ENCODE measurements at places on chromosomes 3 and 15. TPM values are rescaled to one million over a fixed set of nuclear protein-coding genes. Genes with fewer than 3 reads are reported as not detected.
A peak's percentile ranks its signal among the peaks of the same experiment; 100 is the strongest.

The C15orf62 gene
- total RNA-seq: 0.54 TPM

The PATL2 gene
- 1.1 TPM for total RNA-seq

The GSK3B gene
- total RNA-seq: 28.7 TPM

The SLC24A5 gene
- not detected for total RNA-seq

The ARPIN gene
- total RNA-seq: 19.5 TPM

The VGLL4 gene
- 113 TPM for total RNA-seq

The LIPH gene
- total RNA-seq: 4.5 TPM

The DAZL gene
- total RNA-seq: not detected

The SKOR1 gene
- 0.78 TPM for total RNA-seq

The NANOGP8 gene
- total RNA-seq: not detected

The ONECUT1 gene
- total RNA-seq: not detected

The CATSPER2 gene
- total RNA-seq: 3.0 TPM

DNA sequence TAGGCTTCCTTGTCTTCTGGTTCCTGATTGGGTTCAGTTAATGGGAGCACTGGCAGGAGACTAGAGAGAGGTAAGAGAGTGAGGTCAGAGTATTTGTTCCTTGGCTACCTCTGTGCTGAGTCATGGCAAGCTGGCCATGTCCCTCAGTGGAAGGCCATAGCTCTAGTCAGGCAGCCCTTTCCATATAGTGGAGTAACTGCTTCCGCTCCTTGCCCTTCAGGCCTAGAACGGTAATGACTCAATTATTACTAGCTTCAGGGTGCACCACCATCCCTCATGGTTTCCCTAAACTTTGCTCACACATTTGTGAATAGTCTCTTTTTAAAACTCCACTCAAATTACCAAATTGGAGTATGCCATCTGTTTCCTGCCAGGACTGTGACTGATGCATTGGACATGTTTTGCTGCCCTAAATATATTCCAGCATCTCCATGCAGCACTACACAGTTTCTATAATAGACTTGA is 10.5 kb upstream of the ANO10 start:
- DNase-seq: no peak
- H3K4me3 ChIP-seq: no peak overlapping the region
- no peaks in the 10 kb centered on the region for H3K4me1 ChIP-seq
- peak overlapping the region; percentile 28 for H3K27ac ChIP-seq
- no peaks in the 10 kb centered on the region for H3K36me3 ChIP-seq
- no peaks in the 10 kb centered on the region for H3K27me3 ChIP-seq

DNA sequence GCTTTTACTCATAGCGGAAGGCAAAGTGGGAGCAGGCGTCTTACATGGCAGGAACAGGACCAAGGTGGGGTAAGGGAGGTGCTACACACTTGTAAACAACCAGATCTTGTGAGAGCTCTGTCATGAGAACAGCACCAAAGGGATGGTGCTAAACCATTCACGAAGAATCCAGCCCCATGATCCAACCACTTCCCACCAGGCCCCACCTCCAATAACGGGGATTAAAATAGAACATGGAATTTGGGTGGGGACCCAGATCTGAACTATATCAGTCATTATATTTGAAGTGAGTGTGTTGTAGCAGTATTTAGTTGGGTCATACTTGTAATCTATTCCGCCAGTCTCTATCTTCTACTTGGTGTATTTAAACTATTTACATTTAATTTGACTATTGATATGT is 190.9 kb downstream of the RPLP1 start:
- no peaks in the 10 kb centered on the region for H3K27me3 ChIP-seq
- H3K4me1 ChIP-seq: no peaks in the 10 kb centered on the region
- H3K27ac ChIP-seq: no peak overlapping the region
- no peak overlapping the region for H3K4me3 ChIP-seq
- DNase-seq: no peak
- H3K36me3 ChIP-seq: no peaks in the 10 kb centered on the region

- DNase-seq: no peak
- peaks cover 24% of the 10 kb centered on the region for H3K4me1 ChIP-seq
- H3K4me3 ChIP-seq: no peak overlapping the region
- no peaks in the 10 kb centered on the region for H3K36me3 ChIP-seq
- no peaks in the 10 kb centered on the region for H3K27me3 ChIP-seq
- H3K27ac ChIP-seq: no peak overlapping the region
These were observed 729.6 kb upstream of the NR2F2 start for GRCh38 chr15:95600884-95601283.

DNA sequence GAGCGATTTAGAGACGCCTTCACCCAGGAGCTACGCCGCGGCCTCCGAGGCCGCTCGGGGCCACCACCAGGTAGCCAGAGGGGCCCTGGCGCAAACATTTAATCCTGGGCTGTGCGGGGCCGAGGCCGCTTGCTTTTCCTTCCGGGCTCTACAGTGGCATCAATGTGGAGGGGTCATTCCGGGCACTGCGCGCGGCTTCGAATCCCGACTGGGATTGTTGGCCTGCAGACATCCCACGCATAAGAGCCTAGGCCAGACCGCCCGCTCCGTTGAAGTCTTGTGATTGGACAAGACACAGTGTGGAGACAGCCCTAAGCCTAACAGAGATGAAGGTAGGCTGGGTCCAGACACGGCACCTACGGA is 568 bp upstream of the NCBP2 start:
- peaks cover 31% of the 10 kb centered on the region for H3K4me1 ChIP-seq
- H3K36me3 ChIP-seq: peaks cover 8% of the 10 kb centered on the region
- H3K27me3 ChIP-seq: no peaks in the 10 kb centered on the region
- DNase-seq: no peak
- peak overlapping the region; percentile 76 for H3K4me3 ChIP-seq
- peak overlapping the region; percentile 91 for H3K27ac ChIP-seq

DNA sequence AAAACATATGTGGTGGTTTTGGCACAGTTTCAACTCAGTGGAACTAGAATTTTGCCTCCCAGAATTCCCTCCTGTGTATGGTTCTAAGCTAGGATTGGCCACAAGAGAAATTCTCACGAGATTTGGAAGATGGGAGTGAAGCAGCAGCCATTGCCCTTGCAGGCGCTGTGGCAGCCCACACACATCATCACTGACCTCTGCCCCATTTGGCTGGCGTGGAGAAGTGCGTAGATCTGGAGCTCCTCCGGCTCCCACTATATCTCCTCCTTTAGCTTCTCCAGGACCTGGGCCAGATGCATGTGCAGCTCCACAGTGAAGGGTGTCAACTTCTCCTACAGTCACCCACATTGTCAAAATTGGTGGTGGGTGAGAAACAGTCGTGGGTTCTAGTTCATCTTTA is 199.6 kb downstream of the EFHB start:
- no peaks in the 10 kb centered on the region for H3K4me1 ChIP-seq
- H3K27ac ChIP-seq: no peak overlapping the region
- no peak for DNase-seq
- no peaks in the 10 kb centered on the region for H3K36me3 ChIP-seq
- H3K27me3 ChIP-seq: no peaks in the 10 kb centered on the region

GRCh38 chr3:114380233-114380651 is 86.4 kb downstream of the TIGIT start:
- no peak for DNase-seq
- no peaks in the 10 kb centered on the region for H3K36me3 ChIP-seq
- H3K4me1 ChIP-seq: peaks cover 40% of the 10 kb centered on the region
- H3K4me3 ChIP-seq: no peak overlapping the region
- H3K27ac ChIP-seq: peak overlapping the region; percentile 6

- no peak overlapping the region for H3K4me3 ChIP-seq
- H3K36me3 ChIP-seq: no peaks in the 10 kb centered on the region
- DNase-seq: no peak
- no peaks in the 10 kb centered on the region for H3K27me3 ChIP-seq
These were observed 235.4 kb downstream of the FHIT start for GRCh38 chr3:61015859-61016258.

GRCh38 chr3:17747174-17747889 is 4.9 kb upstream of the TBC1D5 start:
- H3K4me1 ChIP-seq: peaks cover 5% of the 10 kb centered on the region
- no peaks in the 10 kb centered on the region for H3K27me3 ChIP-seq
- no peak overlapping the region for H3K27ac ChIP-seq
- H3K4me3 ChIP-seq: no peak overlapping the region

DNA sequence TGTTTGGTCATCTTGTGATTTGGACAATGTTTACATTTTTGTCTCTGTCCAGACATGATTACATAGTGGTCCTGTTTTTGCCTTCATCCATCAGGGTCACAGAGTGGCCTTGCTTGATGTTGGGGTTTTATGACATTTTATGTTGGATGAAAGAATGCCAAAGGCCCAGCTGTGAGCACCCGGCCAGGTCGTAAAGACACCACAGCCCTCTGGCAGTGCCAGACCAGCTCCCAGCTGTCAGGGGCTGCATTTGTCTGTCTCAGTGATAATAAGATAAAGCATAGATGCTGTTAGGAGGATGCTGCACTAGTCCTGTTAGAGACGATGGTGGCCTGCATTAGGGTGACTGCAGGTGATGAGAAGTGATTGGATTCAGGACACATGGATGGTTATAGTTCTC is 117.5 kb downstream of the FAM174B start:
- H3K4me3 ChIP-seq: no peak overlapping the region
- DNase-seq: no peak
- H3K36me3 ChIP-seq: no peaks in the 10 kb centered on the region
- H3K27ac ChIP-seq: no peak overlapping the region
- H3K4me1 ChIP-seq: no peaks in the 10 kb centered on the region

DNA sequence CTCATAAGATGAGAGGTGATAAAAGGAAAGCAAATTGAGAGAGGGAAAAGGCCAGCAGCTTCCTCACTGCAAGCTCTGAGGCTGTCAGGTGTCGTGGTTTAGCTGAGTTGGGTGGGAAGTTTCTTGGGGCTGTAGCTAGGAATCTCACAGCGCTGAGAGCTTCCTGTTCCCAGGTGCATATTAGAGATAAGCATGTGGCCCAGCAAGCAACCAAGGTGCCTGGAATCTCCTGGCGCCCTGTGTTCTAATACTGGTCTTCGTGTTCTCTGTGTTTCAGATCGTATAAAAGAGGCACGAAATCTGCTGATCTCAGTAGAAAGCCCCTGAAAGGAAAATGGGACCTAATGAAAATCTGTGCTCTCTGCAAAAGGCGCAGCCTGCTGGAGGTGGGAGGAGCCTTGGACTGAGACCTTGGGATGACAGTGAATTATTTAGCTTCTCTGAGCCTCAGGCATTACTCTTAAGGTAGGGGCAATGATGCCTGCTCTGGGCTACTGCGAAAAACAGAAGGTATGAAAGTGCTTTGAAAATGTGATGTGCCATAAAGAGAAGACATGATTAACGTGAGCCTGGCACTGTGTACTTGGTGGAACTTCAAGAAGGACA is 499.9 kb downstream of the TBL1XR1 start:
- H3K27ac ChIP-seq: no peak overlapping the region
- H3K4me3 ChIP-seq: no peak overlapping the region
- no peaks in the 10 kb centered on the region for H3K36me3 ChIP-seq
- no peak for DNase-seq
- no peaks in the 10 kb centered on the region for H3K27me3 ChIP-seq
- H3K4me1 ChIP-seq: peaks cover 37% of the 10 kb centered on the region

- no peaks in the 10 kb centered on the region for H3K27me3 ChIP-seq
- DNase-seq: no peak
- no peaks in the 10 kb centered on the region for H3K4me1 ChIP-seq
- no peaks in the 10 kb centered on the region for H3K36me3 ChIP-seq
- H3K27ac ChIP-seq: no peak overlapping the region
These were observed 30.4 kb downstream of the TRIM71 start for GRCh38 chr3:32848215-32848614.
